ENCODE measurements at places on chromosomes 13 and 19.

GRCh38 chr13:41780715-41781706 lies 179.9 kb downstream of the VWA8 start:
- no peak overlapping the region for H3K4me3 ChIP-seq
- no peaks in the 10 kb centered on the region for H3K4me1 ChIP-seq
- H3K27ac ChIP-seq: no peak overlapping the region
- no peak for DNase-seq

GRCh38 chr19:32241306-32241705 lies 104.1 kb upstream of the ZNF507 start:
- no peak overlapping the region for H3K4me3 ChIP-seq
- no peak for DNase-seq
- H3K27ac ChIP-seq: no peak overlapping the region
- H3K27me3 ChIP-seq: no peaks in the 10 kb centered on the region

DNA sequence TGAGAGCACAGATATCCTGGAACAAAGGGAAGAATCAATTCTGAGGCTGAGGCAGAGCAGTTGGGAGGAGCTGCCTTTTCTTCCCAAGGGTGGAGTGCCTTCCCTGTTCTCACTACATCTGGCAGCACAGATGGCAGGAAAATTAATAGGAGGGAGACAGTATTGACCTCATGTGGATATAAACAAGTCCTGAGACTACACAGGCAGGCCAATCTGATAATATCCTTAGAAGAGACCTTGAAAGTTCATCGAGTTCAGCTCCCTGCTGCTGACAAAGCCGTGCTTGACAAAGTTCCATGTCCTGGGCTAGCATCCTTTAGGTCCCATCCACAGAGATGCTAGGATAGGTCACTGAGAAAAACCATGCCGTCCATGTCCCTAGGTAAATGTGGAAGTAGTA lies 1451.5 kb downstream of the EFNB2 start:
- H3K4me1 ChIP-seq: no peaks in the 10 kb centered on the region
- H3K4me3 ChIP-seq: no peak overlapping the region
- H3K36me3 ChIP-seq: no peaks in the 10 kb centered on the region

GRCh38 chr13:113929628-113930615 lies 44.0 kb downstream of the C13orf46 start:
- no peak overlapping the region for H3K4me3 ChIP-seq
- H3K27me3 ChIP-seq: no peaks in the 10 kb centered on the region
- DNase-seq: peak; percentile 65
- H3K27ac ChIP-seq: peak overlapping the region; percentile 78

- H3K27ac ChIP-seq: no peak overlapping the region
- H3K27me3 ChIP-seq: no peaks in the 10 kb centered on the region
- H3K4me1 ChIP-seq: no peaks in the 10 kb centered on the region
These were observed 68.8 kb downstream of the SLC7A9 start for GRCh38 chr19:32800754-32801153.

- no peak overlapping the region for H3K27ac ChIP-seq
- peaks cover 6% of the 10 kb centered on the region for H3K4me1 ChIP-seq
- no peak for DNase-seq
- H3K27me3 ChIP-seq: peaks cover 9% of the 10 kb centered on the region
These were observed 4.2 kb downstream of the ATP4A start for GRCh38 chr19:35559281-35559659.

- H3K4me3 ChIP-seq: no peak overlapping the region
- H3K27ac ChIP-seq: no peak overlapping the region
- DNase-seq: no peak
These were observed 40.5 kb upstream of the NBEA start for GRCh38 chr13:34901572-34901971.

DNA sequence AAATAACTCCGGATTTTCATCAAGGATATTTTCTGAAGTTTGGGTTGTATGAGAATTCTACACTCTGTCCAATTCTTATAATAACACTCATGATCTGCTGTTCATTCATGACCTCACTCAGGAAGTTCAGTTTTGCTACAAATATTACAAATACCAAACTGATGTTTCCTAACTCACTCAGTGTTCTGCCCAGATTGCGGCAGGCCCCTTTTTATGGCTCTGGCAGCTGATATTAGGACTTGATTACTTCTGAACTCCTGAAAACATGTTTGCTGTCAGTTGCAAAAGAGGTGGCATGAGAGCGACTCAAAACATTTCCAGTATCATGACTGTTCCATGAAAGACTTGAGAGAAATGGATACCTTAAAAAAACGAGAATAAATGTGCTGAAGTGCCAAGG lies 188.0 kb downstream of the RGCC start:
- H3K4me3 ChIP-seq: no peak overlapping the region
- H3K27me3 ChIP-seq: no peaks in the 10 kb centered on the region
- no peak for DNase-seq
- peak overlapping the region; percentile 68 for H3K27ac ChIP-seq
- H3K4me1 ChIP-seq: peaks cover 6% of the 10 kb centered on the region
- no peaks in the 10 kb centered on the region for H3K36me3 ChIP-seq

DNA sequence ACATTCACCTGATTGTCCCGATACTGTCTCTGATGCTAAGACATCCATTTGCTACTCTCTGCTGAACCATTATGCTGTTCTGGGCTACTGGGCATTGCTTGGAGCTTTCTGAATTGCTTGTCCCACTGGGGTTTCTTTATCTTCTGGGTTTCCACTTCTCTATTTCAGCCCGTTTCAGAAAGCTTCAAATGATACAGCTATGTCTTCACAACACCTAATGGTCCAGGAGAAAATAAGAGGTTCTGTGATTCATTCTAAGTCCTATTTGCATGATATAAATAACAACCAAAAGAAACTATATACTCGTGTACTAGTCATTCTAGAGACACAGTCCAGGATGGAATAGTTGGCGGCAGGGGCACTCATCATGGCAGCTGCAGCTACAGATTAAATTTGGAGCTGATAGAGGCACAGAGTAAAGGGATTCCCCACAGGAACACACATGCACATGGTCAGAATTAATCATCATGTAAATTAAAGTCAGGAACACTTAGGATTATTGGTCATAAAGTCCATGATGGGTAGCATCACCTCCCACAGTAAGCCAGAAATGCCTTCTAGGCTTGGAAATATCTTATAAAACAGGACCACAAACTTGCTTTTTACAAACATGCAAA lies 33.3 kb upstream of the SCEL start:
- no peaks in the 10 kb centered on the region for H3K36me3 ChIP-seq
- H3K27ac ChIP-seq: no peak overlapping the region
- DNase-seq: no peak

DNA sequence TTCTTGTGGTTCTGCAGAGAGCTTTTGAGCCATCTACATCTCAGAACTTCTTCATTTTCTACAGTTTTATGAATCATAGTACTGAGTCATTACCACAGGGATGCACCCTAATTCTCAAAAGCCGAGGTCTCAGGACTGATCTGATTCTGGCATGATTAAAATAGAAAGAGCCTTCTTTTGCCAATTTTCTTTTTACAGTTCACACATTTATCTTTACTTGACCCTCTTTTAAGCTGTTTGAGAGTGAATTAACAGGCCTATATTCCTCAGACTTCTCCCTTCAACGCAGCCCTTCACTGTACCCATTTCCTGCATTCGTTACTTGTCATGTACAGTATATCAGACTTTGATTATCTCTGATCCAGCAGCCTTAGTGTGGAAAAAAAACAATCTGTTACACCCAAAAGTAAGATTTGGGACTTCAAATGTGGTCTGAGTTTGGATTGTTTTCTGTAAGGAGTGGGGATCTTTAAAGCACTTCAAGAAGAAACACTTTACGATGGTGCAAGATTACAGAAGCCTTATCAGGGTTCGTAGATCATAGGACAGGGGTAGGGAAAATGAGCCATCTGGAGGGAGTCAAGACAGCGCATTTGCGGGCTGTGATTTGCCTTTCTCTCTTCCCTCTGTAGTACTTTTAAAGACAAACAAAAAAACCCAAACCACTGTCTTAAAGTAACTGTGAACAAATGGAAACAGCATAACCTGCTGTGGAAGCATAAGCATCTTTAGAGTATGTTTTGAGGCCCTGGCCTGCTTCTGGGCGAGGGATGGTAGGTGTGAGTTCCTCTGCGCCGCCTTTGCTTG lies 15.3 kb upstream of the GPR183 start:
- no peak overlapping the region for H3K4me3 ChIP-seq
- DNase-seq: no peak
- peaks cover 19% of the 10 kb centered on the region for H3K4me1 ChIP-seq
- no peaks in the 10 kb centered on the region for H3K36me3 ChIP-seq
- H3K27me3 ChIP-seq: no peaks in the 10 kb centered on the region
- H3K27ac ChIP-seq: peak overlapping the region; percentile 63

- no peaks in the 10 kb centered on the region for H3K36me3 ChIP-seq
- H3K27me3 ChIP-seq: no peaks in the 10 kb centered on the region
- H3K4me3 ChIP-seq: no peak overlapping the region
- no peak overlapping the region for H3K27ac ChIP-seq
- H3K4me1 ChIP-seq: no peaks in the 10 kb centered on the region
These were observed 33.8 kb downstream of the ZNF44 start for GRCh38 chr19:12260861-12261260.

GRCh38 chr19:17869114-17869608 lies 2.6 kb upstream of the SLC5A5 start:
- H3K27me3 ChIP-seq: peaks cover 31% of the 10 kb centered on the region
- no peak overlapping the region for H3K27ac ChIP-seq
- no peak for DNase-seq

- no peak within 1 kb of the TSS for H3K27ac ChIP-seq
- H3K4me3 ChIP-seq: no peak within 1 kb of the TSS
- peaks cover 18% of the 10 kb centered on the region for H3K36me3 ChIP-seq
- no peak for DNase-seq
These were observed at the start of gene FAM83E for GRCh38 chr19:48614436-48615230. Gene FAM83E (minus strand): TSS chr19:48615076. CDS start chr19:48613372, 1,704 bp downstream.

DNA sequence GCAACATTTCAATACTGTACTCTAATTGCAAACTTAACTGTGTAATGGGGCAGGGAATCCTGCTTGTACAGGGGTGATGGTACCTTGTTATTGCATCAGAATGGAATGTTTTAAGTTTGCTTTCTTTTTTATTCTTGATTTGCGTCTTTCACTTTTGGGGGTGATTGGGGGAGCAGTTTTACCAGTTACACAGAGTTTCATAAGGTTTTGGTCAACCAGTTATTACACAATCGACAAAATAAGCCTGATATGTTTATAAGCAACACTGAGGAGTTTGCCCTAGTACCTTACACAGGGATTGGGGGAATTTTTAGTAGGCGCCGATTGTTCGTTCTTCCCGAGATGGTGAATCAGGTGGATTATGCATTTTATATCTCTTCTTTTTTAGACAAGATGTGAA lies 2.7 kb downstream of the KLF5 start:
- no peaks in the 10 kb centered on the region for H3K27me3 ChIP-seq
- no peak overlapping the region for H3K4me3 ChIP-seq
- H3K36me3 ChIP-seq: no peaks in the 10 kb centered on the region
- no peaks in the 10 kb centered on the region for H3K4me1 ChIP-seq
- H3K27ac ChIP-seq: no peak overlapping the region

- H3K4me3 ChIP-seq: no peak overlapping the region
- no peak for DNase-seq
- H3K27ac ChIP-seq: no peak overlapping the region
- H3K27me3 ChIP-seq: no peaks in the 10 kb centered on the region
- peaks cover 4% of the 10 kb centered on the region for H3K4me1 ChIP-seq
- H3K36me3 ChIP-seq: no peaks in the 10 kb centered on the region
These were observed 15.8 kb upstream of the ELF1 start for GRCh38 chr13:41034881-41035280.
